ENCODE measurements at places on chromosomes 2 and 18. TPM values are rescaled to one million over a fixed set of nuclear protein-coding genes. Genes with fewer than 3 reads are reported as not detected.

DNA sequence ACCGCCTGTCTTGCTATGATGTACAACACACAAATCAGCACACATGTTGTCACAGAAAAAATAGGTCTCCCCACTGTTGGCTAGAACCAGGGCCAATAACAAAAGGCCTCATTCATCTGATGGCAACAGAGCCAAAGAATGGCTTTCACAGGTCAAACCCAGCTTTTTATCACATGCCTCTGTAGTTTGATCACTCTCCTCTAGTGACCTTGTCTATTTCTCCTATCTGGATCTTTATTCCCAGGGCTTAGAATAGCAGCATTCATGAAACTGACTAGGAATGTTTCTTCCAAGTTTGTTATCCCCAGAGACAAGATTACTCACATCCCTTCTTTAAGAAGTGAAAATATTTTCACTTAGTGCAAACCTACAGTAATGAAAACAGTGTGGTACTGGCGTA lies 285.8 kb upstream of the GYPC start:
- DNase-seq, result no peak

DNA sequence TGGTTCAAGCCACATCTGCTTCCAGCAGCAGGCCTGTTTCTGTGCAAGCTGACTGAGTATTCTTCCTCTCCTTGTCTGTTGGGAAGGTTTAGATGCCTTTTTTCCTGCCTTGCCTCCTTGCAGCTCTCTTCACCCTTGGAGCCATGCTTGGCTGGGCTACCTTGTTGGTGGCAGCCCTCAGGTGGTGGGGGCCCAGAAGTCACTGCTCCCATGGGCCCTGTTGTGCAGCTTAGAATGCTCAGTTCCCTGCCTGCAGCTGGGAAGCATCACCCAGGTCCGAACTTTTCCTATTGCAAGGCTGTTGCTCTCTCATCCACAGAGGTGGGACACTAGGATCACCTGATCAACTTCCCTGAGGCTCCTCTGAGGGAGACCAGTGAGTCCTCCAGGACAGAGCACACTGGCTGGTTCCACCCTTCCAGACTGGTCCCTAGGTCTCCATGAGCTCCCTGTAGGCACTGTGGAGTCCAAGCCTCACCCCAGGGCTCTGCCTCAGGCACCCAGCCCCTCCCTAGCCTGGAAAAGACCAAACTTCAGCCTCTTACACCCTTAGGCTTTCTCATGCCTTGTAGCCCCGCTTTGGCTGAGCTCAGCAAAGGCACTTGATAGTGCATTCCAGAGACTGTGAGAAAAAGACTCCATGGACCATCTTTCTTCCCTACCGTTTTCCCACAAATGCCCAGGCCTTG lies 219.3 kb upstream of the SH3BP4 start:
- DNase-seq, result no peak

GRCh38 chr2:33230195-33230594 lies 246.3 kb upstream of the RASGRP3 start:
- DNase-seq, result no peak

GRCh38 chr2:100666996-100667395 lies 104.2 kb downstream of the PDCL3 start:
- no peak for DNase-seq

- no peak for DNase-seq
Observed at GRCh38 chr2:230774348-230774951, 61.8 kb downstream of the CAB39 start.

DNA sequence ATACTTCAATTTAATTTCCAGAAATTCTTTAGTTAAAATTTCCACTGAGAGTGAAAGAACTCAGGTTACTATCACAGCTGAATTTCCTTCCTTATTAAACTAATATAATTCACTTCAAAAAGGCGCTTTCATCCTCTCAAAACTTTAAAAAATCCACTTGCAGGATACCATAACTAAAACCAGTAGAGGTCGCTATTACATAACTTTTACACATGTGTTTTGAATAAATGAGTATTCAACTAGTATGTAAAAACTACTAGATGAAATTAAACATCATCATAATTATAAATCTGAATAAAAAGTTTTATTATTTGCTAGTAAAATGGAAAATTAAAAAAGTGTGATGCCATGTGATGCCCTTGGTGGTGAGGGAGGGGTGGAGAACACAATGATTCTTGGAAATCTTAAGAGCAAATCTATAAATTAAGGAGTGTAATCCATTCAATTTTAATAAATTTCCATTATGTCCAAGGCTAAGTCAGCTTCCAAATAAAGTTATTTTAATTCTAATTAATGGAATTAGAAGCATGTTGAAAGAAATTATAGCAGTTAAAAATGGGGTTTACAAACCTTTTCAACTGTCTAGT lies 61.4 kb downstream of the SOS1 start:
- DNase-seq, result peak; percentile 12

DNA sequence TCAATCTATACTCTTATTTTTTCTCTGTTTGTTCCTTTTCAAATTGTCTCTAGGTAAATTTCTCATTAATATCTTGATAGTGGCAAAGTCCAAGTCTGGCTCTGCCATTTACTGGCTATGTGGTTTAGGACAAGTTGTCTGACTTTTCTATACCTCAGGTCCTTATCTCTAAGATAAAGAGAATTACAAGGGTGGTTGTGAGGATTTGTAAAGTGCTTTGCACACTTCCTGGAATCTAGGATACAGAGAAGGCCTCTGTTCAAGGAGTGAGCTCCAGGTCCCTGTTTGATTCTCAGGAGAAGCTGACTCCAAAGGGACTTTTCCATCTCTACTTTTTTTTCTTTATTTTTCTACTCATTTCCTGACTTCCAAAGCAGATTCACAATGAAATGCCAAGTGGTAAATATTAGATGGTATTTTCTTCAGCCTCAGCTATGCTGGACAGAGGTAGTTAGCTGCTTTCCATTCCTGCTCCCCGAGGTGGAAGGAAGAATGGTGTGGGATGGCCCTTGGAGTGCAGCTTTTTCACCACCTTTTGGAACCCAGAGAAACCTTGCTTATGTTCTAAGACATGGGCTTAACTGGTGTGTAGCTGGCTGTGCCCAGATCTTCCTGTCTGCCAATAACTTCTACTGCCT lies 90.5 kb downstream of the GALNT1 start:
- no peak for DNase-seq

DNA sequence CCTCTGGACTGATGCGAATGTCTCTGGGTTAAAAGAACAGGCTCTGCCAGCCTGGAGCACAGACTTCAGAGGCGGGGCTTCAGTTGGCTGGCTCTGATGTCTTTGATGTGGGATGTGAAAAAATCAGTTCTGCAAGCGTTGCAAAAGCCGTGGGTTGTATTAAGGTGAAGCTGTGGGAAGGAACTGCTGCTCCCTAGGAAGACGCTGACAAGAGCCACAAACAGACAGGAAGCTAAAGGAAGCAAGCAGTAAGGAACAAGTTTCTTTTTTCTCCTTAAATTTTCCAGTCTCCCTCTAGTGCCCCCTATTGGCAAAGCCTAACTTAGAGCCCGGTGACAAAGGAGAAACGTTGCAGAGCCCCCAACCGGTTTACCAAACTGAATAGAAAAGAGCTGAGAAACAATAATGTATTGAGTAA lies 239.0 kb downstream of the CCDC178 start:
- DNase-seq, result peak; percentile 63

Gene HAAO
- polyA plus RNA-seq, result 54.8 TPM

Gene CLASP1
- polyA plus RNA-seq, result 40.4 TPM

Gene CD28
- polyA plus RNA-seq, result 1.4 TPM
